ENCODE measurements at places on chromosomes 3 and 15. TPM values are rescaled to one million over a fixed set of nuclear protein-coding genes. Genes with fewer than 3 reads are reported as not detected.

DNA sequence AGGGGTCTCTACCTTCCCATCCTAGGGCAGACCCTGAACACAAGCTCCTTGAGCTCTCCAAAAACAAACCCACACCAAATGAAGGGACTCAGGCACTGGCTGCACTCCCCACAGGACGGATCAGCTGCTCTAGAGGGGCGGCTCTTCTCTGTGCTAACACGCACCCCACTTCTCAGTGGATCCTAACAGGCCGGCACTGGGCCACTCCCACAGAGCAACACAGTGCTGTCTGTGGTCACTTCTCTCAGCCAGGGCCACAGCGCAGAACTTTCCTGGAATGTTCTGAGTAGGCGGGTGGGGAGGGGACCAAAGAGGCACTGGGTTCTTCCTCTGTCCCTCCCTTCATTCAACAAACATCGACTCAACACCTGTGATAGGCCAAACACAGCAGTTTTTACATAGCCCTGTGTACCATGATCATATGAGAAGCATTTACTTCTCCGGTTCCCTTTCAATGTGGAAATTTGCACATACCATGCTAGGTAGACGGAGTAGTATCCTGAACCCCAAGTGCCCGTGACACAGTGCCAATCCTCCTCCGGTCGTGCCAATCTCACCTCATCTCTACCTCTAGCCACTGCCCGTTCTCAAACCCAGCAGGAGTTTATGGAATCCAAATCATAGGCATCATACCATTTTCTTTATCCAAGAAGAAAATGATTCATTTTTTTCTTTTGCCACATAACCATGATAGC, 98.1 kb downstream of the LRIG1 start:
- no peak for DNase-seq

- no peak for DNase-seq
Measured at GRCh38 chr15:84782346-84782745, 34.0 kb downstream of the ZNF592 start.

- no peak for DNase-seq
Measured at GRCh38 chr3:175146258-175146657, 287.1 kb downstream of the NAALADL2 start.

Gene SPINK8
- not detected for total RNA-seq

Gene LNP1
- 6.4 TPM for total RNA-seq

All from occipital lobe (tissue), 3 donors.